ENCODE measurements at places on chromosomes 3 and 15.

- DNase-seq: no peak
Measured at GRCh38 chr15:85501574-85501973, 121.2 kb downstream of the AKAP13 start.

- no peak for DNase-seq
Measured at GRCh38 chr3:50390508-50391224, 31.3 kb upstream of the TMEM115 start.

DNA sequence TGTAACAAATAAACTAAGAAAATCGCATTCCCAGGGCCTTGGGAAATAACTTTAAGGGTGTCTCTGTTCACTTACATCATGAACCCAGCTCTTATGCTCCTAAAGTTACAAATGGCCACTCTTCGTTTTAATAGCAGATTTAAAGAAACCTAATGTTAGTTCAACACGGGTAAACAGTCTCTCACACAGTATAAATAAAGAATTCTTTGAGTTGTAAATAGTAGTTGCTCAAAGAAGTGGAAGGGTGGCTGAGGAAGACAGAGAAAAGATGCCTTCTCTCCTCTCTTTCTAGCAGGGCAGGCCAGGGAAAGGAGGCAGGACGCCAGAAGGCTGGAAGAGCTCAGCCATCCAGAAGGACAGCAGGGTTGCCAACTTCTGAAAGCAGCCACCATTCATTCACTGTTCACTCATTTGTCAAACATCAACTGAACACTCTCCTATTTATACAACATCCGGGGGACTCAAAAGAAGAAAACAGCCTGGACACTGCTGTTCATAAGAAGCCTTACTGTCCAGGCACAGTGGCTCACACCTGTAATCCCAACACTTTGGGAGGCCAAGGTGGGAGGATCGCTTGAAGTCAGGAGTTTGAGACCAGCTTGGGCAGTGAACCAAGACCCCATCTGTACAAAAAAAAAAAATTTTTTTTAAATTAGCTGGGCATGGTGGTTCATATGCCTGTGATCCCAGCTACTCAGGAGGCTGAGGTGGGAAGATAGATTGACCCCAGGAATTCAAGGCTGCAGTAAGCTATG is 47.3 kb downstream of the WWTR1 start:
- no peak for DNase-seq

- no peak for DNase-seq
Measured at GRCh38 chr3:10772271-10773161, 43.5 kb upstream of the SLC6A11 start.

DNA sequence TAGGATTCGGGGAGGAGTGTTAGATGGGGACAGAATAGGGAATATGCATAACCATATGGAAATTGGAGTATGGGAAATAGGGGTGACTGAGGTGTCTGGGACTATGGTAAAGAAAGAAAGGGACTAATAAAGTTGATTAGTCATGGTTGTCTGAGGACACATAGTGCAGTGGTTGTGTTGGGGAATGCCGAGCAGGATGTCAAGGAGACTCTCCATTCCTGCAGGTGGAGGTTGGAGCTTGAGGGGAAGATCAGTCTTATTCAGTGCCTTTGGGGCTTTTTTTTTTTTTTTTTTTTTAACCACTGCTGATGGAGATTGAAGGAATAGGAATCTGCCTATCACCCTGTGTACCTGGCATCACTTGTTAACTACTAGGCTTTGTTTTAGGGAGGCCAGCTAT is 10.8 kb downstream of the NMD3 start:
- DNase-seq: no peak

GRCh38 chr3:194999491-194999890 is 271.5 kb downstream of the XXYLT1 start:
- DNase-seq: no peak

- no peak for DNase-seq
Measured at GRCh38 chr3:131797776-131798175, 237.0 kb downstream of the CPNE4 start.

- DNase-seq: no peak
Measured at GRCh38 chr3:142941373-142942123, 21.9 kb downstream of the PAQR9 start.

GRCh38 chr15:85276508-85276907 is 103.9 kb upstream of the AKAP13 start:
- DNase-seq: no peak

GRCh38 chr3:149621218-149622005 is 36.4 kb downstream of the WWTR1 start:
- no peak for DNase-seq

GRCh38 chr3:10936686-10937085 is 55.9 kb upstream of the SLC6A1 start:
- DNase-seq: no peak

GRCh38 chr3:122085673-122086072 is 30.5 kb downstream of the CD86 start:
- DNase-seq: no peak

GRCh38 chr3:49296781-49297411 is 19.9 kb upstream of the C3orf62 start:
- no peak for DNase-seq

DNA sequence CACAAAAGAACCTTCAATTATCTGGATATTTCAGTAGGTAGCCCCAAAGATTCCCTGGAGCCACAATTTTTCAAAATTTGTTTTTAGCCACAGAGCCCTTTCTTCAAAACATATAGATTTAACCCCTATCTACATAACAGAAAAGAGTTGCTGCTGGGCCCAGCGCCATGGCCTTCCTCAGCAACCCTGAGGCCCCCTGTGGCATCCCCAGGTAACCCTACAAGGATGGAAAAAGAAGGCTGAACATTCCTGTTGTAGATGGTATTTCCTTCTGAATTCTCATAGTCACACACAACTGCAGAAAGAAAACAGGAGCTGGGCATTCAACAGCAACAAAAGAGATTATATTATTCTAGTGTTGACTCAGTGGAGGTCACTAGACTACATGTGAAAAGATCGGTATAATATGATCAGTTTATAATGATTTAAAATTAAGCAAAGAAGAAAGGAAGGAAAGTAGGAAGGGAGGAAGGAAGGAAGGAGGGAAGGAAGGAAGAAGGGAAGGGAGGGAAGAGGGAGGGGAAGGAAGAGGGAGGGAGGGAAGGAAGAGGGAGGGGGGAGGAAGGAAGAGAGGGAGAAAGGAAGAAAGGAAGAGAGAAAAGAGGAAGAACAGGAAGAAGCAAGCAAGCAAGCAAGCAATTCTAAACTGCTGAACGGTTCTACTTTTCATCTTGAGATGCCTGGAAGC is 342.5 kb upstream of the NR2F2 start:
- no peak for DNase-seq

All from CD4-positive, alpha-beta T cell (primary cell).